Fibroblast of skin of left biceps (primary cell): ENCODE measurements at places on chromosomes 3 and 15.

GRCh38 chr3:191066669-191067068 is 132.4 kb upstream of the OSTN start:
- DNase-seq: no peak

DNA sequence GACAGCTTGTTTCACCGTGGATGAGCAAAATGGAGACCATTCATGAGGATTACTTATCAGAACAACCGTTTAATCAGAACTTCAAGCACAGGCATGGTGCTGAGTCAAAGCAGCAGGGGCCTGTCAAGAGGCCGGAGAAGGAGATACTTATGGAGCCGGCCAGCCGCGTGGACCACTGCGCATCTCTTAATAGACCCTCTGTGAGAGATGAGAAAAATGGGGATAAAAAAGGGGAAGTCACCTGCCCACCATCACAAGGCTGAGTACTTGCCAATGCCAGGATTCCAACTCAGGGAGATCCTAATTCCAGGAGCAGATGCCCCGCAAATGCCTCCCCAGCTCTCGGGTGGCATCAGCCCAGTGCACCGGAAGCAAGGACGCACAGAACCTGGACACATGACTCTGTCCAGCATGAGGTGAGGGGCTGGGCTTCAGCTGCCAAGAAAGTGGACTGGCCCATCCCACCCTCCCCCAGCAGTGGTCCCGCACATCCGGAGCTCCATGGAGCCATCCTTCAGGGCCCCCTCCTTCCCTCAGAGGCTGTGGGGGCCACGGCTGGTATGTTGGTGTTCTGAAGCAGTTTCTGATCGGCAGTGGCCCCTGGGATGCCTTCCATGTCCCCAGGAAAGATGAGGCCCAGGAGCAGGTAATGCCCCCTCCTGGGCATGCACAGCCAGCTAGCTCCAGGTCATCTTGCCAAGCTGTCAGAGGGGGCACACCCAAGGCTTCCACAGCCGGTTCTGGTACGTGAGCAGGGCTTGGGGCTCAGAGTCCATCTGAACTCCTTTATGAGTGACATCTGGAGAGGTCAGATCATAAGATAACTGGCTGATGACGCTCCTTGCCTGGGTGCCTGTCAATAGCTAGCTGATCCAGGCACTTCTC is 143.8 kb downstream of the ATP10A start:
- no peak for DNase-seq

DNA sequence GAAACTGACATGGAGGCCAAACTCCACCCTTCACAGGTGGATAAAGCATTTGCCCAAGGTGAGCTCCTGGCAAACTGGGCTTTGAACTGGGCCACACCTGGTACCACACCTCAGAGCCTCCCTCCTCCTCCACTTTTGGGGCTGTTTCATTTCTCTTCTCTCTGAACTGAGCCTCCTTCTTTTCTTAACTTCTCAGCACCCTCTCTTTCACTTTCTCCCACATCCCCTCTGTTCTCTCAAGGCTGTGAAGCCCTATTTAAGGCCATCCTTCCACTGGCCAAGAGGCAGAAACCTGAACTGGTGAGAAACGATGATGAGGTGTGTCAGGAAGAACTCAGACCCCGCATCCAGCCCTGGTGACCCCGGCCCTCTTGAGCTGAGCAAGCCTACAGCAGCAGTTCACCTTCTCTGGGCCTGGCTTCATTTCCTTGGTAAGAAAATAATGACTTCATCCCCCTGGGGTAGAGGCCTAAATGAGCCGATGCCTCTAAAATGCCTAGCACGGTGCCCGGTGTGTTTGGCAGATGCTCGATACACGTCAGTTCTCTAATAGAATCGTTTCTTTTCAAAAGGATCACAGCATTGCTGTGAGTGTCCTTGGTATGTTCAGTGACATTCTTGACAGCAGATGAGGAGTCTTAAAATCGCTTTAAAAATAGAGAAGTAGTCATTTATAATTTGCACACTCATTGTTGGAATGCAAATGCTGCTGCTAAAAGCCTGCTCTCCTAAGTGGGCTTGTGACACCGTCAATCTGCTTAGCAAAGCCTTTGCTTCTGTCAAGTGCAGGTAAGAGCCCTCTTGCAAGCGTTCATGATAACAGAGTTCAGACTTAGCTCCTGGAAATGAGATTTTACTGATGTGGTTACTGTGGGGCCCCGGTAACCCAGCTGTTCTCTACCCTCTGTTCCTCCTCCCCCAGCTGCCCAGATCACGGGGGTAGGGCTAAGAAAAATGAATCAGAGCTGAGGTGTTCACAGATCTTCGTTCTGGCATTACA is 97.7 kb upstream of the ATP2B2 start:
- no peak for DNase-seq

- no peak for DNase-seq
Measured at GRCh38 chr3:49013738-49014660, 4.4 kb downstream of the DALRD3 start.

GRCh38 chr3:114597871-114598270 is 304.0 kb downstream of the TIGIT start:
- DNase-seq: no peak

- DNase-seq: no peak
Measured at GRCh38 chr3:8736436-8736835, 2.8 kb downstream of the CAV3 start.

DNA sequence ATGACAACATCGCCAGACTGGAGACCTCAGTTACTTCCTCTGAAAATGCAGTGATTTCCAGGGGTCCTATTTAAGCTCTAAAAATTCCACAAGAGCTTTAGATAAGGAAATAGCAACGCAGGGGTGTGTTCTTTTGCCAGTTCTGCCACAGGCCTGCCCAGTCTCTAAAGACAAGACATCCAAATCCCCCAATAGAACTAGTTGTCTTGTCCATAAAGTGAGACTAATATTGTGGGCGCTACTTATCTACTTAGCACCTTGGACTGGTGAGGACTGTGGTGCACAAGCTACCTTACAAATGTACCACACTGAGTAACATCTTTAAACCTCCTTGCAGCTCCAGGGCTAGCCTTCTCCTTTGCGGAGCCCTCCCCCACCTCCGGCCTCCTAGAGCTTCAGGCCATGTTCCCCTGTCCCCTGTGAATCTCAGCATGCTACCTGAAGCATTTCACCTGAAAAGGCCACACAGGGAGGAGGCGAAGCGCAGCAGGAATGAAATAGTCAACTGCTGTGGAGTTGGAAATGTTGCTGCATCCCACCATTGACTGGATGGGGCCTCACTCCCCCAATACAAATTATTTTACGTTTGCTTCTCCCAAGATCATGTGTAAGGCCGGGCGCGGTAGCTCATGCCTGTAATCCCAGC is 9.6 kb upstream of the LRRC2 start:
- no peak for DNase-seq

DNA sequence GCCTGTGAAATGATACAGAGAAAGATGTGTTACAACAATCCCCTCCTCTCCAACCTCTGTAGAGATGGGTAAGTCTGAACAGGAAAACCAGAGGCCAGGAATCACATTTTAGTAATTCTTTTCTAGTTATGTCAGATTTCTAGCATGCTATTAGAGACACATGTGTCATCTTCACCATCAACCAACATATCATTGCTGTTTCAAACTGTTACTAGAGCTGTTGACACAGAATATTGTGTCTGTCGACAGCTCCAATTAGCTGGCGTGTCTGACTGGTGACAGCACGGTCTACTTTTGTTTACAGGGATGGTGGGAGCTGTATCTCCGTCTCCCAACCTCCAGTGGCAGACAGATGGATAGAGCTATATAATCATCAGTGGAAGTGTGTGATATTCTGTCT is 393.2 kb downstream of the SOX2 start:
- peak; percentile 57 for DNase-seq
